ENCODE measurements at places on chromosomes 4 and X.

DNA sequence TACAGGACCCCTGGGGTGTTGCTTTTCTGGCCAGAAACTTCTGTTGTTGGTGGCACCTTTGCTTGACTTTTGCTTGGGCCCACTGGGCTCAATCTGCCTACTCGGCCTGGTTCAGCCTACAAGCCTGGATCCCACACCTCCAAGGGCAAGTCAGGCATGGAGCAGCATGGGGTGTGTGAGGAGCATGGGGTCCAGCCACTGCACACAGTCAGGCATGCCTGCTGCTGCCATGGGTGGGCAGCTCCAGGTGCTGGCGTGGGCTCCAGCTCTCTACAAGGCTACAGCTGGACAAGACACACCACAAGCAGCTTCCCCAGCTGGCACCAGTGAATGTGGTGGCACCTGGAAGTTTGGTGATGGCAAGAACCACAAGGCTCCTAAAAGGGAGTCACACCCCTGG, 1683.1 kb upstream of the ADGRL3 start:
- no peak for DNase-seq

GRCh38 chr4:73090738-73091137, 21.2 kb upstream of the COX18 start:
- DNase-seq, result no peak

GRCh38 chrX:48617542-48618340, 20.4 kb downstream of the WDR13 start:
- no peak for DNase-seq

DNA sequence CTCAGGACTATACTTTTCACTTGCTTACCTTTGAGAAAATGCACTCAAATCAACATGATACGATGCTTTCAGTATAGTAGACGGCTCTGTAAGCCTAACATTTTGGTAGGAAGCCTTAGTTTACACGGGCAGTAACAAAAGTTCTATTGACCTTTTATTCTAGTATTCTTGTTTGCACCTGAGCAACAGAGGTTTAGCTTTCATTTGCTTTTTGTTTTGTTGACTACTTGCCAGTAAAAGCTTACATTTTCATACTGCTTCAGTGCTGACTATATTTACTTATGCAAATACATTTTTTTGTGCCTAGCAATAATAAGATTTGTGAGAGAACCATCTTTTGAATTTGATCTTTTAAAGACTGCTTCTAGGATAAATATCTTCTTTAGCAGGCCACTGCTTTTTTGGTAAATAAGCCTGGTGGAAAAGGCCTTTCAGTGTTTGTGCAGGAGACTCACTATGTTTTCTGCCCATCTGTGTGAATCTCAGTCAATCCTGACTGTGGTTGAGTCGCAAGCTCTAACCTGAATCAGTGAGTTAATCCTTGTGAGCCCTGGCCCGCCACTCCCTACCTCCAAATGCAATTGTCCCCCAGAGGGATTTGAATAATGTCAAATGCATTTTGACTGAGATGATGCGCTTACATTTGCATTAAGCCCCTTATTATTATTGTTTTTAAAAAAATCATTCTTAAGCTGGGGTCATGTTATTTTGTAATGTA, 21.9 kb downstream of the FHIP1A start:
- no peak for DNase-seq

DNA sequence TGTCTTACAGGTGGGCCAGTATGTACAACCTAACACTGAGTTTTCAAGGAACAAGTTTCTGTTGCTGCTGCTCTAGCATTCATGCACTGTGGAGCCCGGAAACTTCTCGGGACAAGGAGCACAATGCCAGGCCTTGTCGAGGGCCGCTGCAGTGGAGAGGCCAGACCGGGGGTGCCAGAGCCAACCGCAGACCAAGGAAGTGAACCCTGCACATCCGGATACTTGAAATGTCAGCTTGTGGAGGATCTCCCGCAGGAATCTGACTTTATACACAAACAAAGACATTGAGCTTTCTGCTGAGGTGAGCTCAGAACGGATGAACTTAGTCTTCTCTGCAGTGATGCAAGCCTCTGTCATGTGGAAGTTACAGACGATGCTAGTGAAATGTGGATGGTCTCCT, 99.5 kb downstream of the ZNF827 start:
- no peak for DNase-seq

- DNase-seq, result no peak
Measured at GRCh38 chr4:74055096-74055495, 16.6 kb upstream of the CXCL3 start.

- DNase-seq, result no peak
Measured at GRCh38 chr4:6427439-6428090, 44.8 kb downstream of the PPP2R2C start.

DNA sequence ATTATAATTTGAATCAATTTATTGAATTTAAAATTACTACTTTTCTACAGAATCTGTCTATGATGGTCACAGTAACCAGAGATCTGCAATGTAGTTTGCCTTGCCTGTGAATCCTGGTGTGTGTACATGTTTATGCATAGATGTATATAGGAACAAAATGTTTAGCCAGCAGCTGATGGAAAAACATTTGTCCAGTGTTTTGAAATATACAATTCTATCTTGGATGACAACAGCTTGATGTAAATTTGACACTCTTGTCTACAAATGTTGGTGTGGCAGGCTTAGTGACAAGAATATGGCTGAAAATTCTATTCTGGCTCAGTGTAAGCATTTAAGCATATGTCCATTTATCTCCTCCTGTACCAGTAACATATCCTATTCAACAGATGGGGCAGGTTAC, 229.4 kb downstream of the RCHY1 start:
- DNase-seq, result no peak

DNA sequence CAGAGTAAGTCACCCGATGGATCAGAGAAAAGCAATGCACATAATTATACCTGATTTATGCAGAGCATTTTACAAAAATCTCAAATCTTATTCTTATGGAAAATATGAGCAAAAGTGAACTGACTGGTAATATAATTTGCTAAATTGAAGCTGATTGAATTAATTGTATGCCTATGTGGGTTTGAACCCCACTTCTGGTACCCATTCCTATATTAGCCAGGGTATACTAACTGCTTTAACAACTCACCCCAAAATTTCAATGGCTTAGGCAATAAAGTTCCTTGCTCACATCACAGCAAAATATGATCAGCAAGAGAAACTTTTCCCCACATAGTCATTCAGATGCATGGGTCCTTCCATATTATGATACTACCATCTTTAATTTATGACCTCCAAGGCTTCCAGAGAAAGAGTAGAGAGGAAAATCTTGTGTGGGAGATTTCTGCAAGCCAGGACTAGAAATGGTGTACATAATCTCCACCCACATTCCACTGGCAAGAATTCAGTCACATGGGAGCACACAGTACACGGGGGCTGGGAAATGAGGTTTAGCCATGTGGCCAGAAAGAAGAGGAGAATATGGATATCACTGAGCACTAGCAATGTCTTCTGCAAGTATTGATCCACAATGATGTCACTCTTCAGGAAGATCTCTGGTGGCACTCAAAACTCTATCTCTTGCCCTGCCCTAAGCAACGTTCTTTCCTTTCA, 640.7 kb downstream of the BCOR start:
- no peak for DNase-seq

- no peak for DNase-seq
Measured at GRCh38 chr4:17204908-17205307, 306.5 kb upstream of the LDB2 start.

- DNase-seq, result no peak
Measured at GRCh38 chr4:54101190-54102041, 1.5 kb downstream of the GSX2 start.

DNA sequence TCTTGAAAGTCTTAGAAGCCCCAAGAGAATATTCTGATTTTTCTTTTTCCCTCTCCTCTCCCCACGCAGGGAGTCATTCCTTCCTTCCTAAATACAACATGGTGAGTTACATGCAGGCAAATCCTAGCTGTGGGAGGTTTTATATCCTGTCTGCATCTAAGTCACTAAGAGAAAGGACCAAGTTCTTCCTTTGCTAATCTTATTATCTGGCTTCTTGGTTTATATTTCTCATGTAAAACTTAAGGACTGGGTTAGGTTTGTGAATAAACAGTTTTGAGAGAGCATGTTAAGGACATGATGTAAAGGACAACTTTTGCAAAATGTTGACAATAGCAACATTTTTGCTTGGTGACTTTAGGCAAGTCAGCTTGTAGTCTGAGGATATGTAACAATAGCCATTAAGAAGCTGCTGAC, 5.1 kb upstream of the CXCL9 start:
- DNase-seq, result no peak

- DNase-seq, result no peak
Measured at GRCh38 chr4:59484944-59485343, 1715.2 kb upstream of the ADGRL3 start.

DNA sequence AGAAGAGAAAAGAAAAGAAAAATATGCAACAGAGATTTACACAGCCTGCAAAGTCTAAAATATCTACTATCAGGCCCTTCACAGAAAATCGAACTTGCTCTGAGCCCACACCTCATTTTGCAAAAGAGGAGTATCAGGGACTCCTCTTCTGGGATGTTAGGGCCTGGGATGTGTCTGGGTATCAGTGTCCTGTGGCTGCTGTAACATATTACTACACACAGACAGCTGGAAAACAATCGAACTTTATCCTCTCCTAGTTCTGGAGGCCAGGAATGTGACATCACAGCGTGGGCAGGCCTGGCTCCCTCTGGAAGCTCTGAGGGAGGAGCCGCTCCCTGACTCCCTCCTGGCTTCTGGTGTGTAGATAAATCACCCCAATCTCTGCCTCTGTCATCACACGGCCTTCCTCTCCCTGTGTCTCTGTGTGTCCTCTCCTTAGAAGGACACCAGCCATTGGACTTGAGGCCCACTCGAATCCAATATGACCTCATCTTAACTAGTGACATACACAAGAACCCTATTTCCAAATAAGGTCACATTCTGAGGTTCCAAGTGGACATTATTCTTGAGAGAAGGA, 52.9 kb downstream of the PPP2R2C start:
- DNase-seq, result no peak

Measured in activated CD8-positive, alpha-beta memory T cell treated with anti-CD3 and anti-CD28 coated beads for 4 hours (primary cell).